T-helper 9 cell (primary cell): ENCODE measurements at places on chromosomes 11 and 22.

DNA sequence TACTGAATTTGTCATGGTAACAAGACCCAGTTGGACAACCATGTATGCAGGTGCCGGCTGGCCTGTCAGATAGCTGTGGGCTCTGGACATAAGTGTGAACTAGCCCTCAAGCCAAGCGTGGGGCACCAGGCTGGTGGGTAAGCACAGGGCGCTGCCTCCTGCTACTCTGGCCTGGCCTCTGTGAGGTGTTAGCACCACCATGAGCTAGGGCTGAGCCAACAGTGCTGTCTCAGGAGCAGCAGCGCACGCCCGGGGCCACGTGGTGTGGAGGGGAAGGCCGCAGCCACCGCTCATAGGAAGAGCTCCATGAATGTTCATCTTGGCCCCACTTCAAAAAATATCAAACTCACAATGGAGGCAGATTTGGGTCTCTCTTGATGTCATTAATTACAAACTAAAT is 35.3 kb upstream of the GNB1L start:
- no peak for DNase-seq

- DNase-seq: no peak
Observed at GRCh38 chr11:26330262-26330661, 1.7 kb upstream of the ANO3 start.

DNA sequence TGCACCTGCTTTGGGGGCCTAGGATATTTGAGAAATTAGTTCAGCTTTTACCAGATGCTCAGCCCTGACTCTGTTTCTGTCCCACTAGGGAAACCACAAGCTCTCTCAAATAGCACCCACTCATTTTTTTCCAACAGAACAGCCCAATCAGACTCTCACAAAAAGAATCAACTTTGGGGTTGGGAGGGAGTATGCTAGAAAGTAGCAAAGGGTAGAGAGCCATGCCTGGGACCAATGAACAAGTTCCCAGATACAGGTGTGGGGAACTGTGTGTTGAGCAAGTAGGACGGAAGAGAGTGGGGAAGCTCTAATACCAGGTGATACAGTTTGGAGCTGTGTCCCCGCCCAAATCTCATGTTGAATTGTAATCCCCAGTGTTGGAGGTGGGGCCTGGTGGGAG is 41.1 kb downstream of the TRIM66 start:
- no peak for DNase-seq

- DNase-seq: no peak
Observed at GRCh38 chr11:70713988-70714665, 315.8 kb downstream of the CTTN start.

- DNase-seq: no peak
Observed at GRCh38 chr22:38126928-38127668, 16.6 kb upstream of the BAIAP2L2 start.

GRCh38 chr11:16981651-16982194 is 32.5 kb downstream of the PLEKHA7 start:
- DNase-seq: no peak

GRCh38 chr11:70760416-70761020 is 362.2 kb downstream of the CTTN start:
- no peak for DNase-seq

DNA sequence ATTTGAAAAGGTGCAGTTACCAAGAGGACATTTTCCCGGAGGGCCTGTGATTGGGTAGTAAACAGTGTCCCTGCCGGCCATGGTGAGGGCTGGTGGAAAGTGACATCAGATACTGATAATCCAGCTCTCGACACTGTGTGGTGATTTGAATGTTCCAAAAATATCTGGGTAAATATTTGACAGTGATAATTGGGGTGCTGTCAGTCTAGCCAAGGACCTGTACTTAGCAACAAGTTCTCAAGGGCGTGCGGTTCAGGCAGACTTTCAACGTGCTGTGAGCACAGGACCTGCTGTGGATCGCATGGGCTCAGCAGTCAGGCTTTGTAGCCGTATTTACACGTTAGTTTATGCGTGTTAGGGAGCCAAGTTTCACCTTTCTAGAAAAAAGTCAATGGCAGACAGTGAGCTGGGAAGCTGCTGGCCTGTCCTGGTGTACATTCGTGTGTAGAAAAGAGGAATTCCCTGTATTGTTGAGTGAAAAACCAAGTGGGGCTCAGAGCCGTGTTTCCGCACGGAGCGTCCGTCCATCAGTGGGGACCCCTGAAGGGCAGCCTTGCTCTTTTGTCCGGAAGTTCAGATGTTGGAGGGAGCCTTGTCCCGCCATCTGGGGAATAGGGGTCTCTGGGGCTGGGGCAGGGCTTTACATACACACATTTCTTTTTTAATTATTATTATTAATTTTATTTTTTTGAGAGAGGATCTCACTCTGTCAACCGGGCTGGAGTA is 11.3 kb downstream of the TRMU start:
- DNase-seq: no peak

- no peak for DNase-seq
Observed at GRCh38 chr11:47410370-47411264, 2.2 kb downstream of the SLC39A13 start.

DNA sequence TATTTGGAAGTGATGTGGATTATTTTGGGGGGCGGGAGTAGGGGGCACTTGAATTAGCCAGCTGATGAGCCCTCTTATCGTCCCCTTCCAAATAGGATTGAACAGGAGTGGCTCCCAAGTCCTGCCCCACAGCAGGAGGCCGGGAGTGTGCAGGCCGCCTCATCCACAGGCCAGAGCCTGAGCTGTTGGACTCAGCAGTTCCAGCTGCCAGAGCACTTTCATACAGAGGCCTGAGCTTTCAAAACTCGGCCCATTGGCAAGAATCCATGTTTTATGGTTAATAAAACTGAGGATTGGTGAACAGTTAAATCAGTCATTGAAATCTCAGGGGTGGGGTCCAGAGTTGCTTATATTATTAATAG is 9.6 kb downstream of the FAM118A start:
- peak; percentile 10 for DNase-seq

- DNase-seq: no peak
Observed at GRCh38 chr11:109788948-109789490, 304.2 kb upstream of the ZC3H12C start.

GRCh38 chr22:20761536-20761935 is 12.4 kb upstream of the SERPIND1 start:
- no peak for DNase-seq

- no peak for DNase-seq
Observed at GRCh38 chr11:8261921-8262551, 1.6 kb downstream of the LMO1 start.

DNA sequence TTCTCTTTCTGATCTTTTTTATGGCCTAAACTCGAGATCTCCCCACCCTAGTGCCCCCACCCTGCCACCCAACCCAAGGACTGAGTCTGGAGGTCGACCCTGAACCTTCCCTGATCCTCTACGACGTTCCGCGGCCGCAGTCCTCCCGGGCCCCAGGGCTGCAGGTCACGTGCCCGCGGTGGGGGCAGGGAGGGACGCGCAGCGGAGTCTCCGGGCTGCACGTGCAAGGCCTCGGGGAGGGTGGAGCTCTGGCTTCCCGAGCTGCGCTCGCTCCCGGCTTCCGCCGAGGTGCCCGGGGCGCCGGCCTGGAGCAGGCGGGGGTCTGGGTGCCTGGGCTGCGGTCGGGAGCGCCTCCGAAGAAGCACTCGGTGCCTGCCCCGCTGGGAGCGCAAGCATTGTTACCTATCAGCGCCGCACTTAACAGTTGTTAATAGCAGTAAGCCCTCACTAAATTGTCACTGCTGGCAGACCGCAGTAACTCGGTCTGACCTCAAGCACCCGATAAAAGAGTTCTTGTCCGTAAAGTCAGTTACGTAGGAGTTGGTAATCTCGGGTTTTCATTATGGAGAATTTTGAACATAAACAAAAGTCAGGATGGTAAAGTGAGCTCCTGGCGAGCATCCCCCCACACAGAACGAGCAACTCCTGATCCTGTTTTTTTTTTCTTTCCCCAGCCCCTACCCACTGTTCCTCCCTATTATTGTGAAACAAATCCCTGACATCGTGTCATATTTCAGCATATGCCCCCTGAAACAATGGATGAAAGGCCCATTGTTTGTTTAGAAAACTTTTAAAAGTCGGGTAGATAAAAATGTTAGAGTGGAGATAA is 69.7 kb upstream of the EP300 start:
- peak; percentile 72 for DNase-seq

DNA sequence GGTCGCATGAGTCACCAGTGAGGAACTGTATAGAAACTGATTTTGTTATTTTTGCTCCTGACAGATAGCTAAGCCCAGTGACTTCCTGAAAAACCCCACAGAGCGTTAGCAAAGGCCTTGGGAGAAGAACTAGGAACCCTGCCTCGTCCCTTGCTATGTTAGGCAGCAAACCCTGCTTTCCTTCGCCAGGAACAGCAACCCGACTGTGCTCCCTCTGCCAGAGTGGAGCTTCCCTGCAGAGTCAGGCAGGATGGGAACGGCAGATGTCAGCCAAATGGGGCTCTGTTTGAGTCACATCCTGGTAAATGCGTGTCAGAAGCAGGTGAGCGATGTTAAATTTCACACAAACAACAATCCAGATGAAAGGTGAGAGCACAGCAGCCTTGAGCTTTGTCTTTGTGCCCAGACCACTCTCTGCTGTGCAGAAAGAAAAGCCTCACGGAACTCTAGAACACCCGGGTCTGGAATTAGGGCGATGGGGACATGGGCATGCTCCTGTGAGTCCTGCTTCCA is 186.6 kb downstream of the ADAMTS15 start:
- DNase-seq: no peak

GRCh38 chr11:3867209-3868091 is 12.0 kb downstream of the STIM1 start:
- no peak for DNase-seq

- DNase-seq: no peak
Observed at GRCh38 chr11:69686452-69686851, 11.3 kb upstream of the LTO1 start.

DNA sequence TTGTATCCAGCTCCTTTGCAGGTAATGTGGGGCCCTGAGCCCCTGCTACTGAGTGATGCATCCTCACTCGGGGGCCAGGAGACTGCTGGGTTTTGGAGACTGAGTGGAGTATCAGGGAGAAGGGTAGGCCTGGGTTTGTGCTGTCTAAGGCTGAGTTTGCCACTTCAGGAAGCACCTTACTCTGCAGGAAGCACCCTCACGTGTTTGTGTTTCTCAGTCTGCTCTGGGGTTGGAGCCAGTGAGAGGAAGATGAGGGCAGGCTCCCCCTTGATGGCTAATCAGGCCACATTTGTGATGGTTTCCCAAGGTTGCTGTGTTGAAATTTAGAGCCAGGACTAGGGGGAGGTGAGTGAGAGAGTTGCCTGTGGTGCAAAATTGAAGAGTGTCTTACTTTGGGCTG is 13.7 kb upstream of the THY1 start:
- no peak for DNase-seq

DNA sequence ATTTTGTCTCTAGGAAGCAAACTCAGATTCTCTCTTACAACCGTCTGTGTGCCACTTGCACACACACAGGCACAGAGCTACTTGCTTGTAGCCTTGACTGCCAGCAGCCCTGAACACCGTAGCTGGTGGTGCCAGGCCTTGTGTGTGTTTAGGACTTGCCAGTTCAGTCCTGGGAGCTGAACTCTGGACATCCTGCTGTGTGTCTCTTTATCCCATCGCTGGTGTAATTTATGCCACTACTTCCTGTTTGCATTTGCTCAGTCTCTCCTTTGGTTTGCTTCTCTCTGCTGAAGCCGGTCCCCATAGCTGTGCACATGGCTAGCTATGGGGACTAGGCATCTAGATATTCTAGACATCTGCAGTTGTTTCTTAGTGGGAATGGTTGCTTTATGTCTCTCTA is 24.0 kb downstream of the MARK2 start:
- DNase-seq: no peak

GRCh38 chr11:114134870-114135269 is 75.4 kb downstream of the ZBTB16 start:
- no peak for DNase-seq

GRCh38 chr11:108819957-108820356 is 155.1 kb downstream of the DDX10 start:
- DNase-seq: no peak

DNA sequence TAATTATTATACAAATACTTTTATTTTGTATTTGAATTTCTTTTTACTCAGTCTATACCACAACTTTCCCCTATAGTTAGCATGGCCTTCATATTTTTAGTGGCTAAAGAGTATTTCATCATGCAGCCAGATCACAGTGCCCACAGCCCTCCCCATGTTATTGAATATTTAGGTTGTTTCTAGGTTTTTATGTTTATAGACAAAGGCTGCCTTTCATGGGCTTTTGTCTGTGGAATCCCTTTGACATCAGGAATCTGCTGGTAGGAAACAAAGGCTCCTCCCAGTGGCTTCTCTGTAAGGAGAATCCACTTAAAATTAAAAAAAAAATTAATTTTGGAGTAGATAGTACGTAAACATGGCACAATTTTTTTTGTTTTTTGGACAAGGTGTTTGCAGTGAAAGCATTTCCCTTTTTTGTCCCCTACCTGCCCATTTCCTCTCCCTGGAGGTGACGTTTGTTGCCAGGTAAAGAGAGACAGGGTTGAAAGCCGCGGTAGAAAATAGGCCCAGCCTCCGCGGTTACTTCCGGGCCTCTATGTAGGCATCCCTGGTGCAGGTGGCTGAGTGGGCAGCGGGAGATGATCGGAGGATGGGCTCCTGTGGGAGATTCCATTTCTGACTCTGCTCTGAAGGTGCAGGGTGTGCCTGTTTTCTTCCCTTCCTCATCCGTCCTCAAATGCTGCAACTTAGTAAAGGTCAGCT is 82.2 kb upstream of the OR4B1 start:
- no peak for DNase-seq

DNA sequence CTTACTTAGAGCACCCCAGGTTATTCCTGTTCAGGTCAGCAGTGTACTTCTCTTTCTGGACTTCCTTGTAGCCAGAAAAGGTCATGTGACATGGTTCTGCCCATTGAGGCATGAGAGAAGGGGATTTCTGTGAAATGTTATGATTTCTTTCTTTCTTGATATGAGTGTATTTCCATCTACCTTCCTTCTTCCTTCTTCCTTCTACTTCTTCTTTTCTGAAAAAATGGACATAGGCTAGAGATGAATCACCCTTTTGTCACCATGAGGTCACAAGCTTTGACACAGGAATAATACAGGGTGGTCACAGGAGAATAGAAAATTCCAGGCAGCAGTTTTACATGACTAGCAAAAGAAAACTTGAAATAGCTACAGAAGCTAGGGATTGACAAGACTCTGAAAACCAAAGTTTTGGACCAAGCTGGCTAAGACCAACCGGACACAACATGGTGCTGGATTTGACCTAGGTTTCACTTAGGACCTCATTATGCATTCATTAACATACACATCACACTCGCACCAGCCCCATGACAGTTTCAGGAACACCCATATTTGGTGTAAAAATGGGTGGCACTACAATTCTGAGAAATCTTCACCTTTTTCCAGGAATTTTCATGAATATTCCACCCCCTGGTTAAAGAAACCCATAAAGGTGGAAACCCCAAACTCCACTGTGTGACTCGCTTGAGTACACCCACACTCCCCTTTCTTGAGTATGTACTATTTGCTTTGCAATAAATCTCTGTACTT is 21.2 kb upstream of the MAP6 start:
- DNase-seq: no peak

- DNase-seq: no peak
Observed at GRCh38 chr11:103659206-103659618, 377.2 kb upstream of the DDI1 start.

DNA sequence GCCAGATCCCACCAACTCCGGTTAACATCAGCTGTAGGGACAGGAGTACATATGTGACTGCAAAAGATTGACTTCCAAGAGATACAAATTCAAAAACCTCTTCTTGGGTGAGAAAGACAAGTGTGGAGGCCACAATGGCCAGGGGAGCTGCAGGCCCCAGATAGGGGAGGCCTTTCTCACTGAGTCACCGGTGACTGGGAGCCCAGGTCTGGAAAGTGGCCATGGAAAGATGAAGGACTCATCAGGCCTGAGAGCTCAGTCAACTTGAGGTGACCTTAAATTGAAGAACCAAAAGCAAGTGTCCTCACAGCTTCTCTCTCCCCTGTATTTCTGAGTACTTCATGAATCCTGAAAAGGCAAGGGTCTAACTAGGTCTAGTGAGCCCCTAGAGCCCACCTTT is 90.4 kb upstream of the CLPB start:
- no peak for DNase-seq
